ENCODE measurements at places on chromosomes 12 and 14.

DNA sequence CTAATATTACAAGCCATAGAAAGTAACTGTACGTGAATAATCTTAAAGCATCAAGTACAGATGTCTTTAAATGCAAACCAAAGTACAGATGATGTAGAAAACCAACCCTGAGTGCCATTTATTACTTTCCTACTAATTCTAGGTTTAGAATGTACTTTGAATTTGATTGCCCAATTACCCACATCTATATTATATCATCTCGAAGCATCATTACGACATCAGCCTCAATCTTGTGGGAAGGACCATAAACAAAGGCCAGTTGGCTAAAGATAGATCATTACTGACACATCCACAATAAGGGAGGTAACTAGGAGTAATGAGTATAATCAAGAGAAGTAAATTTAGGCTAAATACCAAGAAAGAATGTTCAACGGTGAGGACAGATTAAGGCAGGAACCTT lies 478.9 kb downstream of the BCAT1 start:
- DNase-seq, result no peak

DNA sequence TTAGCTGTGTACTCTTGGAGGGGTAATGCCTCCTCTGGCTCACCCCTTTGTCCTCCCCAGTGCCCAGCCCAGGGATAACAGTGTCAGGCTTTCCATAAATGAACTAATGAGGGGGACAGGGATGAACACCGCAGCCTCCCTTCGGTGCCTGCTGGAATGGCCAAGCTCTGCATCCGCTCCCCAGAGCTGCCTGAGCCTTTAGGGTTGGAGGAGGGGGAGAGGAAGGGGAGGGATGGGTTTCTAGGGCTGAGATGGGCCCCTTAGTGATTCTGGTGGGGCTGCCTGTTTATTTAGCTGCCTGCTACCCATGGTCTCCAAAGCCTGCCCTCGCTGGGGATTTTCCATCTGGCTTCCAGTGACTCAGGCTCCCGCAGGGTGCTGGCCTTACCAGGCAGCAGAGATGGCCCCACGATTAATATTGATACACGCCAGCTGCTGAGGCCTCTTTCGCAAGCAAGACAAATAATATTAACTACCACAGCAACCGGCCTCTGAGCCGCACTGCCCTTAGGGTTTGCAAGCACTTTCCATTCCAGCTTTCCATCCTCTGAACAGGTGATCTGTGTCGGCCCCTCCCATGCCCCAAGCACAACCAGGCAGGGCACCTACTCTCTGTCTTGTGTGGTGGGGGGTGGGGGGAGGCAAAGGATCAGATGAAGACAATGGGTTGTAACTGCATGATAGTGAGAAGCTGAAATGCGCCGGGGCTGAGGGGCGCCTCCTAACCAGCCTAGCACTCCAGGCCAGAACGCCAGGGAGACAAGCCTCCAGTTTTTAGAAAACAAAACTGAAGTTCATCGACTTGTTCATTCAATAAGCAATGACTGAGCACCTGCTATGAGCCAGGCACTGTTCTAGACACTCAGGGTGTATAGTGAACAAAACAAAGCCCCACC lies 56.7 kb downstream of the C14orf132 start:
- DNase-seq, result peak; percentile 91

- DNase-seq, result no peak
These were observed 4.3 kb downstream of the TINF2 start for GRCh38 chr14:24238123-24238522.

GRCh38 chr12:123764109-123764508 lies 2.0 kb downstream of the DNAH10 start:
- no peak for DNase-seq

DNA sequence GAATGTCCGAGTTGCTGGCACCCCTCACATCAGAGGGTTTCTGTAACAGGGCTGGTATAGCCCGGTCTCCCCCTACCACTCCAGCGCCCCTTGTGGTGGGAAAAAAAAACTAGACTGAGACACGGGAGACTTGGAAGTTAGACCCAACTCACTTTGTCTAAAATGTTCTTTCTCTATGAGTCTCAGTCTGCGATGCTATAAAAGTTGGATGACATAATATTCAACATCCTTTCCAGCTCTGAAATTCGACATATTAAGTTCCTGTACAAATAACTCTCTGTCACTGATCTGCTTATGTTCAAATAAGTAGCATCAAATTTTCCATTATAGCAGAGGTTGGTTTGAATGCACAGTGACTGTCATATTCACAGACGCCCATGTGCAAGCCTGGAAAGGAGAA lies 25.7 kb upstream of the TC2N start:
- DNase-seq, result peak; percentile 28
